ENCODE measurements at places on chromosomes 11 and 22. TPM values are rescaled to one million over a fixed set of nuclear protein-coding genes. Genes with fewer than 3 reads are reported as not detected.

- no peak for DNase-seq
These were observed 317.8 kb downstream of the BUD13 start for GRCh38 chr11:116454951-116455350.

DNA sequence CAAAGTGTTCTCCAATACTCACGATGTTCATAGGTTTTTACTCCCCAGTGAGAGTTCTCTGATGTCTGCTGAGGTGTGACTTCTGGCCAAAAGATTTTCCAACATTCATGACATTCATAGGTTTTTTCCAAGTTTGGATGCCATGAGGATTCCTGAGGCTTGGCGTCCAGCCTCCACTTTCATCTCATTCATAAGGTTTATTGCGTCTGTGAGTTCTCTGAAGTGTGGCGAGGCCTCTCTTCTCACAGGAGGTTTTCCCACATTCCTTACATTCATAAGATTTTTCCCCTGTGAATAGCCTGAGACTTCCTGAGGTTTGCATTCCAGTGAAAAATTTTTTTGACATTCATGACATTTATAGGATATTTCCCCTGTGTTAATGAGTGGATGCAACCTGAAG lies 1014.1 kb downstream of the LRRC4C start:
- no peak for DNase-seq

GRCh38 chr11:10973416-10973815 lies 115.6 kb upstream of the ZBED5 start:
- no peak for DNase-seq

GRCh38 chr11:128404437-128404836 lies 182.9 kb downstream of the ETS1 start:
- no peak for DNase-seq

- DNase-seq, result no peak
These were observed 69.3 kb downstream of the FAM168A start for GRCh38 chr11:73528483-73529203.

- peak; percentile 14 for DNase-seq
These were observed 186.6 kb downstream of the ADAMTS15 start for GRCh38 chr11:130634961-130635473.

DNA sequence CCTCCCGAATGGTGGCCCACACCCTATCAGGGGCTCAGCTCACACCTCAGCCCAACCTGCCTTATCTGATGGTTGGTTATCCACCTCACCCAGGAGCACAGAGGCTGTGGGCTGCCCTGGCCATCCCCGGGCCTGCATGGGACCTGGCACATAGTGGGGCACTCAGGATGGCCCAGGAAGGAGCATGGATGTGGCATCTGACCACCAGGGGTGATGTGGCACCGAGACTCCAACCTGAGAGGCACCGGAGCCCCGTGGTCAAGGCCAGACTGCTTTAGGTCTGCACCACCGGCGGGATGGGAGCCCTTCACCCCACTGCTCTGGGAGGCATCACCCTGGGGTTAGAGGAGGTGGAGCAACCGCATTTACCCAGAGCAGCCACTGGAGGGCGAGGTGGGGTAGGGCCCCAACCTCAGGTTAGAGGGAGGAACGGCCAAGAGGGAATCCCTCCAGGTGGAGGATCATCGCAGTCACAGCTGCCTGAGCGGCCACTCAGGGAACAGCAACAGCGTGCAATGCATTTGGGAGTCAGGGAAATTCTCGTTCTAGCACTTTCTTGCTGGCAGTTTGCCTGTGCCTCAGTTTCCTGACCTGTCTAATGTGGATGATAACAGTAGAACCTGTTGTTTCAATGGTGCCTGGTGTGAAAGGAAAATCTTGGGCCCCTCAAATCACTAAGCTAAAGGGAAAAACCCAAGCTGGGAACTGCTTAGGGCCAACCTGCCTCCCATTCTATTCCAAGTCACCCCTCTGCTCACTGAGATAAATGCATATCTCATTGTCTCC lies 52.9 kb upstream of the CARS1 start:
- no peak for DNase-seq

GRCh38 chr22:35380537-35381423 lies at the start of gene HMOX1:
Gene HMOX1 (plus strand): TSS chr22:35381096. CDS start chr22:35381174, 78 bp downstream.
- DNase-seq, result peak; percentile 47

DNA sequence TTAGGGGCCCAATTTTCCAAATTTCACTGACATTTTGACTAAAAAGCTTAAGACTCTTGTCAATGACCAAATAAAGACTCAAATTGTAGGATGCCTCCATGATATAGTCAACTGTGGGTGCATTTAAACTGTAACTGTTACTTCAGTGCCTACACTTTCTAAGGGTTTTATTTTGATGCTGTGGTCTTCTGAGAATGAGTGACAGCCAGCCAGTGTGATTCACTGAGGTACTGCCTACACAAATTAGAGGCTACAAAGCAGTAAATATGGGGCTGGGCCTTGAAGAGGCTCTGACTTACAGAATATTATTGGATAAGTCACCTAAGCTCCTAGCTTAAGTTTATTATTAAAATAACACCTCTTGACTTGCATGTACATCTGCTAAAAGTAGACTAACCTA lies 210.6 kb downstream of the SWAP70 start:
- DNase-seq, result no peak

GPR83 gene
- total RNA-seq, result 0.15 TPM

LYVE1 gene
- not detected for total RNA-seq

FADD gene
- 47.9 TPM for total RNA-seq

CAVIN3 gene
- 17.2 TPM for total RNA-seq

ZNF280A gene
- total RNA-seq, result not detected

ARHGEF17 gene
- total RNA-seq, result 0.05 TPM

PGA5 gene
- total RNA-seq, result not detected

MTNR1B gene
- not detected for total RNA-seq

CARNS1 gene
- 0.62 TPM for total RNA-seq

Measured in activated T-helper 1 cell treated with anti-CD3 and anti-CD28 coated beads, Interleukin-12 subunit alpha, Interleukin-12 subunit beta, Interleukin-2, Interleukin-4 antibody, amounts not matched to agents 30 ng/mL and 10 ng/mL and 1 ng/mL, durations not matched to agents 14 hours and 24 hours and 36 hours (primary cell).